Ovary (tissue), 10 donors: ENCODE measurements at places on chromosomes 7 and 10. TPM values are rescaled to one million over a fixed set of nuclear protein-coding genes. Genes with fewer than 3 reads are reported as not detected.

GRCh38 chr7:151058781-151059366 is 515 bp upstream of the SLC4A2 start:
- DNase-seq: no peak
- H3K36me3 ChIP-seq: no peaks in the 10 kb centered on the region
- H3K4me3 ChIP-seq: peak overlapping the region; percentile 81
- peaks cover 25% of the 10 kb centered on the region for H3K4me1 ChIP-seq

- H3K27me3 ChIP-seq: no peaks in the 10 kb centered on the region
- H3K4me3 ChIP-seq: no peak overlapping the region
- no peak overlapping the region for H3K27ac ChIP-seq
- H3K4me1 ChIP-seq: no peaks in the 10 kb centered on the region
- no peak for DNase-seq
These were observed 247.0 kb downstream of the SNX10 start for GRCh38 chr7:26538689-26539088.

DNA sequence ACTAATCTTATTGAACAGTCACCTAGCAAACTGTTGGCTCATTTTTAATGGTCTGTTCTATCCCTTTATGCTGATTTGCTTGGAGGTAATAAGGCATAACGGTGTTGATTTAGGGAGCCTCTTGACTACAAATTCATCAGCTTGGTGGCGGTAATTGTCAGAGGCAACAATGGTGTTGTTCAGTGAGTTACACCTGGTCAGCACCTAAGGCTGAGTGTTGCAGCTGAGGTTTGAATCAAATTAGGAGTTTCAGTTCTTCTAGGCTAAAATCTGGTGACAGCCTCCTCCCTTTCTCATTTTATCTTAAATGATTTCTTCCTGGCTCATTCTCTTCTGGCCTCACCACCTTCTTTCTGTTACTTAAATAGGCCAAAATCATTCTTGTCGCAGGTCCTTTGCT is 42.3 kb upstream of the SP8 start:
- no peak overlapping the region for H3K27ac ChIP-seq
- no peak for DNase-seq
- no peaks in the 10 kb centered on the region for H3K4me1 ChIP-seq
- no peak overlapping the region for H3K4me3 ChIP-seq
- H3K36me3 ChIP-seq: no peaks in the 10 kb centered on the region

GRCh38 chr10:85527616-85528317 is 838.8 kb downstream of the GRID1 start:
- no peaks in the 10 kb centered on the region for H3K4me1 ChIP-seq
- no peaks in the 10 kb centered on the region for H3K36me3 ChIP-seq
- no peak overlapping the region for H3K27ac ChIP-seq
- no peak overlapping the region for H3K4me3 ChIP-seq

DNA sequence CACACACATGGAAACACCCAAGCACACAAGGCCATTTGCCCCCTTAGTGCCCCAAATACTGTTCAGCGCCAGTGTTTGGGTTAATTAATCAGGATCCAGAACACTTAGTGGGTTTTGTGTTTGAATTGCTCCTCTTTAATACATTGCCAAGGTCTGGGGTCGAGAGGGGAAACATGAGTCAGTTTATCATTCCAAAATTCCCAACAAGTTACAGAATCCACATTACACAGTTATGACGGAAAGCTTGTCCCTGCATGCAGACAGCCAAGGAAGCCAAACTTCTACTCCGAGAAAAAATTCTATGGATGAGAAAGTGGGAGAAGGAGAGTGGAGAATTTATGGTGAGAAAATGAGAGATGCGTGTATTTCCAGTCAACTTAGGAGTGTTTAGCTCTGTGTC is 189.0 kb downstream of the NPSR1 start:
- H3K4me1 ChIP-seq: no peaks in the 10 kb centered on the region
- no peak overlapping the region for H3K27ac ChIP-seq

DNAH11 gene
- 3.6 TPM for total RNA-seq

CPA2 gene
- 3.6 TPM for total RNA-seq

DNA sequence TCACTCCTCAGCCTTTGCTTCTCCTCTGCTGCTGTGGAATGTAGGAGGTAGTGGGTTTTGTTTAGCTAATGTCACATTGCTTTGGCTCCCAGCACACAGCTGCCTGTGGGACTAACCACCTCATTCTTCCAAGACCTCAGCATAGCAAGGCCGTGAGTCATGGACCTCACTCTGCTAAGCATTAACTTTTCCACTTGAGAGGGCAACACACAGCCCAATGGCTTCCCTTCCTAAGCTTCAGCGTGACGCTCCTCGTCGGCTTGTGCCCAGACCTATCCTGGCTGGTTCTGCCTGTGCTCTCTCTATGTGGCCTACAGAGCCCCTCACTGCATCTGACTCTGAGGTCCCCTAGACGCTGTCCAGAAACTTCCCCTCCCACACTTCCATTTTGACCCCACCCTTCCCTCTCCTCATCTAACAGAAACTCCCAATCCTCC is 23.3 kb downstream of the MYOF start:
- no peak overlapping the region for H3K4me3 ChIP-seq
- H3K27me3 ChIP-seq: no peaks in the 10 kb centered on the region
- peak; percentile 64 for DNase-seq
- H3K27ac ChIP-seq: peak overlapping the region; percentile 7
- peaks cover 9% of the 10 kb centered on the region for H3K4me1 ChIP-seq
- no peaks in the 10 kb centered on the region for H3K36me3 ChIP-seq

GRCh38 chr10:12707461-12708185 is 293.9 kb downstream of the CCDC3 start:
- DNase-seq: peak; percentile 69
- no peaks in the 10 kb centered on the region for H3K27me3 ChIP-seq
- H3K27ac ChIP-seq: peak overlapping the region; percentile 47
- H3K4me3 ChIP-seq: no peak overlapping the region

ENKUR gene
- total RNA-seq: 0.20 TPM

GRCh38 chr7:38940774-38941173 is 31.8 kb upstream of the VPS41 start:
- H3K4me1 ChIP-seq: no peaks in the 10 kb centered on the region
- no peaks in the 10 kb centered on the region for H3K36me3 ChIP-seq
- H3K27ac ChIP-seq: no peak overlapping the region

- H3K27me3 ChIP-seq: no peaks in the 10 kb centered on the region
- no peaks in the 10 kb centered on the region for H3K36me3 ChIP-seq
- H3K4me3 ChIP-seq: no peak overlapping the region
- H3K4me1 ChIP-seq: no peaks in the 10 kb centered on the region
These were observed 51.0 kb downstream of the PTTG1IP2 start for GRCh38 chr7:90520484-90520883.

ABCB1 gene
- total RNA-seq: 8.1 TPM

- H3K4me3 ChIP-seq: no peak overlapping the region
- DNase-seq: no peak
- H3K27me3 ChIP-seq: no peaks in the 10 kb centered on the region
- H3K27ac ChIP-seq: no peak overlapping the region
- no peaks in the 10 kb centered on the region for H3K36me3 ChIP-seq
- H3K4me1 ChIP-seq: no peaks in the 10 kb centered on the region
These were observed 281.1 kb upstream of the SP4 start for GRCh38 chr7:21146642-21147423.

NKX1-2 gene
- total RNA-seq: not detected

- H3K4me3 ChIP-seq: no peak overlapping the region
- peaks cover 2% of the 10 kb centered on the region for H3K4me1 ChIP-seq
- no peak for DNase-seq
These were observed 32.1 kb upstream of the CHST15 start for GRCh38 chr10:124125305-124126116.

- no peaks in the 10 kb centered on the region for H3K27me3 ChIP-seq
- no peak overlapping the region for H3K4me3 ChIP-seq
- H3K4me1 ChIP-seq: peaks cover 24% of the 10 kb centered on the region
- H3K27ac ChIP-seq: peak overlapping the region; percentile 71
- DNase-seq: peak; percentile 79
These were observed 144.4 kb downstream of the TES start for GRCh38 chr7:116354546-116355423.

GRCh38 chr10:102658802-102659201 is 14.5 kb downstream of the TRIM8 start:
- H3K27me3 ChIP-seq: no peaks in the 10 kb centered on the region
- DNase-seq: no peak
- H3K4me3 ChIP-seq: no peak overlapping the region
- H3K36me3 ChIP-seq: no peaks in the 10 kb centered on the region
- H3K4me1 ChIP-seq: peaks cover 11% of the 10 kb centered on the region

GRCh38 chr10:56623064-56623463 is 262.0 kb upstream of the ZWINT start:
- no peak overlapping the region for H3K4me3 ChIP-seq
- DNase-seq: no peak
- peaks cover 2% of the 10 kb centered on the region for H3K4me1 ChIP-seq
- no peak overlapping the region for H3K27ac ChIP-seq

GRCh38 chr7:53358269-53358668 is 322.8 kb downstream of the POM121L12 start:
- no peaks in the 10 kb centered on the region for H3K27me3 ChIP-seq
- no peak overlapping the region for H3K27ac ChIP-seq
- no peak overlapping the region for H3K4me3 ChIP-seq
- no peaks in the 10 kb centered on the region for H3K4me1 ChIP-seq
- DNase-seq: no peak
- no peaks in the 10 kb centered on the region for H3K36me3 ChIP-seq

- no peak overlapping the region for H3K4me3 ChIP-seq
- no peak for DNase-seq
- no peak overlapping the region for H3K27ac ChIP-seq
These were observed 92.0 kb upstream of the GDF10 start for GRCh38 chr10:47207894-47208469.

- no peak overlapping the region for H3K27ac ChIP-seq
- DNase-seq: no peak
- no peaks in the 10 kb centered on the region for H3K36me3 ChIP-seq
- peaks cover 2% of the 10 kb centered on the region for H3K4me1 ChIP-seq
- H3K4me3 ChIP-seq: no peak overlapping the region
These were observed 22.2 kb upstream of the CHST12 start for GRCh38 chr7:2381227-2381626.

DNA sequence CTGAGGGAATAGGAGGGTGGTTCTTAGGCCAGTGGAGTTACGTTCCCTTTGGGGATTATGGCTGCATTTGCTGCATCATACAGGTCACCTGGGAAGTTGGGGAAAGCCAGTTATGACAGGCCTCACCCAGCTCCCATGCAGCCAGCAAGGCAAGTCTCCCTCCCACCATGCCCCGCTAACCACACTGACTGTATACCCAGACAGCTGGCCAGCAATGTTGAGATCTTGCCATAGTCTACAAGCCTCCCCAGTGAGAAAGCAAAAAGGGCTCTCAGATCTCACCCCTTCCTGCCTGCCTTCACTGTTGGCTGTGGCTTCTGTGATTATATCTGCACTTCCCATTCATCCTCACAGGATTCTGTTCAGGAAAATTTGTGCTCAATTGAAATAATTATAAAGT is 133.3 kb upstream of the HGF start:
- no peak overlapping the region for H3K27ac ChIP-seq
- no peak for DNase-seq
- no peaks in the 10 kb centered on the region for H3K36me3 ChIP-seq
- H3K4me3 ChIP-seq: no peak overlapping the region

DNA sequence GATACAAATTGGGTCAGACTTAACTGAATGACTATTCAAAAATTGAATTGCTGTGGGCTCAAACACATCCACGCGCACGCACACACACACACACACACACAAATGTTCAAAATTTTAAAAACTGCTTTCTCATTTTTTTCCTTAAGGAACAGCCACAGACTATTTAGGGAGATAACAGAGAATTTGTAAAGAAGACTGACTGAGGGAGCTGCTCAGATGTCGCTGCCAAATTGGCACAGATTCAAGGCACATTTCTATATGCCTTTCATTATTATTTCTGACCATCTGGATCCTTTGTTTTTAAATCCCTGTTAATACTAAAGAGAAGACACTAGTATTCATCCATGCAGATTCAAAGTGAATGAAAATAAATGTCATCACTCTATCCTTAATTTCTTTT is 154.8 kb downstream of the DGKB start:
- no peaks in the 10 kb centered on the region for H3K27me3 ChIP-seq
- H3K27ac ChIP-seq: no peak overlapping the region
- DNase-seq: no peak
- no peaks in the 10 kb centered on the region for H3K36me3 ChIP-seq

GRCh38 chr7:82175319-82175718 is 268.3 kb downstream of the CACNA2D1 start:
- no peaks in the 10 kb centered on the region for H3K4me1 ChIP-seq
- no peaks in the 10 kb centered on the region for H3K36me3 ChIP-seq
- no peaks in the 10 kb centered on the region for H3K27me3 ChIP-seq
- H3K27ac ChIP-seq: no peak overlapping the region
- no peak overlapping the region for H3K4me3 ChIP-seq
- DNase-seq: no peak

GPNMB gene
- 48.1 TPM for total RNA-seq

JCAD gene
- 34.4 TPM for total RNA-seq

GRCh38 chr7:8261711-8262695 is at the start of gene ICA1:
Gene ICA1, minus strand, starts transcription at chr7:8262167. Its CDS starts 26,241 bp downstream, at chr7:8235926.
- no peaks in the 10 kb centered on the region for H3K27me3 ChIP-seq
- peak; percentile 19 for DNase-seq
- H3K4me1 ChIP-seq: no peaks in the 10 kb centered on the region
- peak within 1 kb of the TSS; percentile 43 for H3K4me3 ChIP-seq

- no peaks in the 10 kb centered on the region for H3K27me3 ChIP-seq
- H3K27ac ChIP-seq: no peak overlapping the region
These were observed 961.5 kb downstream of the KCNMA1 start for GRCh38 chr10:76675951-76676587.

DNA sequence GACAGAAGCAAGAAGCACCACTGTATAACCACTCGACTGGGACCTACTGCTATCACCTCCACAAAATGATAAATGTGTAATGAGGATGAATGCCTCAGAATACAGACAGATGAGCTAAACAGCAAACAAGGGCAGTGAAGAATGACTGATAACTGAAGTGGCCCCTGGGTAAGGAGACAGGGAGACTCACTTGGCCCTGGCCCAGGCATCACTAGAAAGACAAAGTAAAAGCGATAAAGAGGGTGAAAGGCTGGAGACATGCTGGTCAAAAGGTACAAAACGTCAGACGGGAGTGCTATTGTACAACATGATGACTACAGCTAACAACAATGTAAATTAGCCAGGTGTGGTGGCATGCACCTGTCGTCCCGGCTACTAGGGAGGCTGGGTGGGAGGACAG is 27.8 kb upstream of the APBB1IP start:
- H3K27ac ChIP-seq: no peak overlapping the region
- no peak overlapping the region for H3K4me3 ChIP-seq
- H3K27me3 ChIP-seq: no peaks in the 10 kb centered on the region
- no peak for DNase-seq
- H3K4me1 ChIP-seq: no peaks in the 10 kb centered on the region
- H3K36me3 ChIP-seq: no peaks in the 10 kb centered on the region

MACC1 gene
- not detected for total RNA-seq
